NCI-H524 treated with DMSO at 0.1 percent for 48 hours (cell line): ENCODE measurements at places on chromosomes 2 and 18.

DNA sequence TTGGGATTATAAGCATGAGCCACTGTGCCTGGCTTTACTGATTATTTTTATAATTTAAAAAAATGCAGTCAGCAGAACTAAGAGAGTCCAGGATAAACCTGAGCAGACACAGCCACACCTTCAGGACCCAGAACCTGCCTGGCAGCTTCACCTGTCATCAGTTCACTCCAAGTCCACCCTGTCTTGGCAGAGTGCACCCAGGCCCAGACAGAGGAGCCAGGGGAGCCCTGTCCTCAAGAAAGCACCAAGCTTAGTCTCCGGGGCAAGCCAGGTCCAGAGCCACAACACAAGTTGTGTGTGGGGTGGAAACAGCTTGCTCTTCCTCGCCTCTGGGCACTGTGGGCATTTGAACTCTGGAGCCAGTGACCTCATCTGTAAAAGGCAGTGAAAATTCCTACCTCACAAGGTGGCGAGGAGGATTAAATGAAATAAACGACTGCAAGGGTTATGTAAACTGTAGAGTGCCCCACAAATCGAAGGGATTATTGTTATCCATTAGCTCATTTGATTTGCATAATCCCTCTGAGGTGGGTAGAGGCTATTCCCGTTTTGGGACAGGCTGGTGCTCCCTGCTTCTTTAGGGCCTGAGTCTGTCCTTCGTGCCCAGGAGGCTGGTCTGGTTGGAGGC is 24.7 kb downstream of the MYCN start:
- no peak for DNase-seq

DNA sequence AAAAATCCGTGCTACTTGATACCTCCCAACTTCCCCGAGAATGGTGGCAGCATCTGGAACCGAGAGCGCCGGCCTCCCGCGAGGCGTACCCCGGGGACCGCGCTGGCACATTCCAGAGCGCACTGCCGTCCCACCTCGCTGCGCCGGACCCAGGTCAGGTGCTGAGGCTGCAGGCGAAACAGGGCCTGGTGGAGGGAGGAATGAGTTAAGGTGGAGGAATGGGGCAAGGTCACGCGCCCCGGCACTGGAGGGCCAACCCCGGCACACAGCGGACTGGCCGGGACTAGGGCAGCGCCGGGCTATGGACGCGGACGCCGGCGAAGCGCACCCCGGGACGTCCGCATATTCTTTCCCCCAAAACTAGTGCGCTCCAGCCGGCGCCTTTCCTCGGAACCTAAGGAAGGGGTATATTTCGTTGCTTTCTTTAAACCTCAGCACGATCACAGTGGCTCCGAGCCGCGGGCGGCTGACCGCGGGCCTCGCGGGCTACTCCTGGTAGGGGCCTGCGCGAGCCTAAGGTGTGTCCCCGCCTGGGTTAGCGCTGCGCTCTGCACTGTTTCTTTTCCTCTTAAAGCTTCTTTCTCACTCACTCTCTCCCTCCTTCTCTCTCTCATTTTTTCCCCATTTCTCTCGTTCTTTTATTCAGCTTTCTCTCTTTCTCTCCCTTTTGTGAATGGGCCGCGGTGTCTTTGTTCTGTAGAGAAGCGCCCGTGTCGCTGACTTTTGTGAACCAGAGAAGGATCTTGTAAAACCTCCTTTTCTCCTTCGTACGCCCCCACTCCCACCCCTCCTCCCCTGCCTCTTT is 2.1 kb upstream of the OTX1 start:
- DNase-seq: no peak

DNA sequence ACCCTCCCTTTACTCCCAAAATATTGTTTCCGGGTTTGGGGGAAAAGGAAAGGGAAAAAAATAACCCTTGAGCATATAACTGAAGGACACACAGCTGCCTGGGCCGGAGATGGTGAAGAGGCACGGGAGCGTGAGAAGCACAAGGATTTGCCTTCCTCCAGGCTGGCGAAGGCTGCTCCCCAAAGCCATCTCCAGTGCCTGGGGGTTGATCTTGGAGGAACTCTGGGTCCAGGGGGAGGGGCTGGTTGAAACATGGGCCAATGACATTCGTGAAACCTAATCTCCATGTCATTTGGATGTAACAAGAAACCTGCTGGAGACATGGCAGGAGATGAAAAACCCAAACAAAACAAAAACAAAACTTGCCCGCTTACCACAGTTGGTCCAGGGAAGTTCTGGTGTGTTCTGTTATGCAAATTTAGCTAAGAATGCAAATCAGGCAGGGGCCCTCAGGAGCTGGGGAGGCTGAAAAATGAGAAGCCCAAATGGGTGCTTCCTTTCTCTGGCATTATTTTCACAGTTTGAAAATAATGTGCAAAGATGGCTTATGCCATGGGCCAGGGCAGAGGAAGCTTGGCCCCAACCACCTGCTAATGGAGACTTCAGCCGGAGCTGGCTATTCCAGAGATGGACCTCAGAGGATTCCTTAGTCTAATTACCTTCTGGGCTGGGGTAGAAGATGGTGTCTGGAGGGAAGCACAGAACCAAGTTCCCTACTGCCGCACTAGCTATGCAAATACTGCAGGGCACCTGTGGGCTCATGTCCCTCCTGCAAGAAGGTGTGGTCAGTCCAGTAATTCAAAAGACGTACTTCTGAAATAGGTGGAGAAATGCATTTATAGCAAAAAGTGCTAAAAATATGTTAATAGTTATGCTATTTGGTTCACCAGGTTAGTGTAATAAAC is 180.9 kb downstream of the BCL2 start:
- DNase-seq: no peak

- DNase-seq: no peak
Measured at GRCh38 chr2:60317034-60317386, 236.4 kb downstream of the BCL11A start.

- DNase-seq: peak; percentile 48
Measured at GRCh38 chr2:152238016-152238415, 62.5 kb upstream of the STAM2 start.

DNA sequence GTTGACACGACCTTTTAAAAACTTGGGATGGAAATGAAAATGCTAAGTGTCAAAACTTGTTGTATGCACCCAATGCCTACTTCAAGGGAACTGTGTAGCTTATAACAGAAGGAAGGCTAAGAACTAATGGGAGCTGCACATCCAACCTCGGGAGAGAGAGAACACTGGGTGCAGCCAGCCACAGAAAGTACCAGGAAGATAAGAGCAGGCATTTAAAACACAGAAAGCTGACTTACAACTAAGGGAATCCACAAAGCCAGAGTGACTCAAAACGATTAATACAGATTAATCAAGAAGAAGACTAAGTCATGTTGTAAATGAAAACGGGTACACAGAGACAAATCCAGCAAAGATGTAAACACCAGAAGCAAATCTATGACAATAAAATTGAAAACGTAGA is 113.4 kb downstream of the HDAC4 start:
- DNase-seq: no peak

- DNase-seq: no peak
Measured at GRCh38 chr2:151786077-151786476, 42.1 kb downstream of the ARL5A start.

- DNase-seq: no peak
Measured at GRCh38 chr18:10748641-10749040, 222.8 kb downstream of the NAPG start.

DNA sequence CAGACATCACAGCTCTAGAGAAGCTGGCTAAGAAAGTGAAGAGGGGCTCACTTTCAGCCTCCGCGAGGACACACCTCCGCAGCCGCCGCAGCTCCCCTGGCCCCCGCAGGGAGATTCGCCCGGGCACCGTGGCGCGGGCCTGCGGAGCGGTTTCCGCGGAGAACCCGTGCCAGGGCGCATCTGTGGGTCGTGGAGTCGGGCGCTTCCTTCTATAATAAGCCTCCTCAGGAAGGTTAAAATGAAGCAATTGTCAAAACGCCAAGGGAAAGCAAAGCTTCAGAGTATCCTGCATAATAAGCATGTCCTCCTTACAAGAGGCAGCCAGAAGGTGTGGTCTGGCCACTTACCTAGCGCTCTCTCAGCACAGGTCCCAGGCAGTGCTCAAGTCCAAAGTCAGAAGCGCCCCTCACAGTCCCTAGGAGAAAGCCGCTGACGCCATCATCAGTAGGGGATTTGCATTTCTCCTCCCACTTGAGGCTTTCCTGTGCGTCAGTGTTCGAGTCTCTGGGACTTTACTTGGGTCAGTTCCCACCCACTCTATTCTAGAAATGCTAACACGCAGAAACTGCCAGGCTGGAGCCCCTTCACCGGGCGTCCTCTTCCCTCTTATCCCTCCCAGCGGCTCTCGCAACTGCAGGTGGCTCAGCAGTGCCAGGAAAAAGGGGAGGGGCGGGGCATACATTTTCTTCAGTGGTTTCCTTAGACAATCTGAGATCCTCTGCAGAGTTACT is at the start of gene STAT4:
Gene STAT4, minus strand, starts transcription at position 395 of the 731 bp plus-strand sequence. CDS start 2,791 bp downstream, outside the sequence.
- DNase-seq: no peak

- DNase-seq: no peak
Measured at GRCh38 chr2:191245869-191246531, 796 bp downstream of the MYO1B start.

- DNase-seq: no peak
Measured at GRCh38 chr18:79275992-79276391, 119.7 kb upstream of the NFATC1 start.

- DNase-seq: no peak
Measured at GRCh38 chr2:181683518-181684453, 3.5 kb upstream of the NEUROD1 start.

DNA sequence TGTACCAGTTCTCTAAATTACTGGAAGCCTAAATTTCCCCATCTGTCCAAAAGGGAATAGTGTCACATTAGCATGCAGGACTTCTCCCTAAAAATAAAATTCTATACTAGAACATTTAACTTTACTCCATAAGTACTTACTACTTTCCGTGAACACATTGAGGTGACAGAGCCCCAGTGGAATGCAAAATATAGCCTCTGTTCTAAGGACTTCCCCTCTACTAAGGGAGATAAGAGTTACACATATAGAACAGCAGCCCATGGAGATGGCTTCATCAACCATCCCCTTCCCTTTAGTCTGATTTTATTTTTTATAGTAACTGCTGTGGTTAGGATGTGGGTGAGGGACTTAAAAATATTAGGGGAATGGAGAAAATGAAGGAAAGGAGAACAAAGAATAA is 68.9 kb upstream of the STPG4 start:
- no peak for DNase-seq

DNA sequence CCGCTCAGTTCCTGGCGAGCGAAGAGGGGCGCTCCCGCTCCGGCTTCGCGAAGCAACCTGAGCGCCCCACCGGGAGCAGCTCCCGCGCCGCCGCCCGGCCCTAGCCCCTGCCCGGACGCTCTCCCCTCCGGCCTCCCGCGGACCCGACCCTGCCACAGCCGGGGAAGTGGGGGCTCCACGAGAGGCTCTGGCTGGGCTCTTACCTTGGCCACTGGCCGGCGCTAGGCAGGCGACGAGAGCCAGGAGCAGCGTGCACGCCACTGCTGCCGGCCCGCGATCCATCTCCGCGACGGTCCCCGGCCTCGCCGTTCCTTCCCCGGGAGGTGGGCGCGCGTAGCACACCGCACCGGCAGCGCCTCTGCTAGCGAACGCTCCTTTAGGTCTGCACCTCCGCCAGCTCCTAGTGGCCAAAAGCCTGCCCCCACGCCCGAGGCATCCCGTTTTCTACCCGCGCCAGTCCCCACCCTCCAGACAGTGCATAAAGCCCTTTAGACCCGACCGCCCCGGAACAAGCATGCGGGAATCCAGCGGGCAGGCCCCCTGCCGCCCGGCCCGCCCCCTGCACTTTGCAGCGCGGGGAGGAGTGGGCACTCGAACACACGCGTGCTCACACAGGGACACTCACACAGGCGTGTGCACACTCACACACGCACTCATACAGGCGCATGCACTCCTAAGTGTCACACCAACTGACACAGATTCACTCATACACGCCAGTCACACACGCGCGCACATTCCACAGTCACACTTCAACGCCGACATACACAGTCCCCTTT is at the start of gene LRP2:
Gene LRP2, minus strand, starts transcription at position 417 of the 776 bp plus-strand sequence. Its CDS starts 135 bp downstream, at position 282.
- DNase-seq: no peak

DNA sequence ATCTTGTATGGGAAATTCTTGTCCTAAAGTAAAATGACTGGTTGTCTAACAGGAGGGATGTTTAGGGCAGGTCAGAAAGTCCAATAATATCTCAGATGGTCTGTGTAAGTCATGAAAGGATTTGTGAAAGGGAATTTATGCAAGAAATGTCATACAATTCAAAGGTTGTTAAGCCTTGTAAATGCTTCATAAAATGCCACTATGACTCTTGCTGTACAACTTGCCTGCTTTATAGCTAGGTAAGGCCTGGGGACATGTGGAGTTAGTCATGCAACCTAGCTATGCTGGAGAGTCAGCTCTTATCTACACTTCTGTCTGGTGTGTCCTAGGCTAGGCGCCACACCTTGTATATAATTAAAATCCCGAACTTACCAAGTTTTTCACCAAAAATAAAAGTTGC is 36.9 kb upstream of the VWA3B start:
- no peak for DNase-seq

- no peak for DNase-seq
Measured at GRCh38 chr2:101294861-101295260, 13.6 kb downstream of the RNF149 start.
